DMS79 (cell line): ENCODE measurements at places on chromosomes 16 and 17.

DNA sequence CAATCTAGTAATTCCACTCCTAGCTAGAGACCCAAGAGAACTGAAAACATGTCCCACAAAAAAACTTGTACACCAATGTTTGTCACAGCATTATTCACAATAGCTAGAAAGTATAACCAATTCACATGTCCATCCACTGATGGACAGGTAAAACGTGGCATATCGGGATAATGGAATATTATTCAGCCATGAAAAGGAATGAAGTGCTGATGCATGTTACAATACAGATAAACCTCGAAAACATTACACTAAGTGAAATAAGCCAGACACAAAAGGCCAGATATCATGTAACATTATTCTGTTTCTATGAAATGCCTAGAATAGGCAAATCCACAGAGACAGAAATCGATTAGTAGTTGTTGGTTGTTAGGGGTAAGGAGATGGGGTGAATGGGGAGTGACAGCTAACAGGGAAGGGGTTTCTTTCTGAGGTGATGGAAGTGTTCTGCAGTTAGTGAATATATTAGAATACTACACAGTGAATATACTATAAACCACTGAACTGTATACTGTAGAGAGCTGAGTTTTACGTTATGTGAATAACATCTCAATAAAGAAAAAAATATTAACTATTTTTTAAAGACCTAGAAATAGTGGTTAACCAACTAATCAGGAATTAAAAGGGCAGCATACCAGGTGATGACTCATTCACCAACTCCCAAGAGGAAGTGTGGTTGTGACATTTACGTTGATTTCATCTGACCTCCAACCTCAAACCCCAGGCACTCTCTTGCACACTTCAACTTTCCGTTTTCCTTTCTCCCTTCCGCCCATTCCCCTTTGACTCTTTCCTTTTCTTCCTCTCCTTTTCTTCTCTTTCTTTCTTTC is 48.6 kb downstream of the GAS7 start:
- no peak for DNase-seq

DNA sequence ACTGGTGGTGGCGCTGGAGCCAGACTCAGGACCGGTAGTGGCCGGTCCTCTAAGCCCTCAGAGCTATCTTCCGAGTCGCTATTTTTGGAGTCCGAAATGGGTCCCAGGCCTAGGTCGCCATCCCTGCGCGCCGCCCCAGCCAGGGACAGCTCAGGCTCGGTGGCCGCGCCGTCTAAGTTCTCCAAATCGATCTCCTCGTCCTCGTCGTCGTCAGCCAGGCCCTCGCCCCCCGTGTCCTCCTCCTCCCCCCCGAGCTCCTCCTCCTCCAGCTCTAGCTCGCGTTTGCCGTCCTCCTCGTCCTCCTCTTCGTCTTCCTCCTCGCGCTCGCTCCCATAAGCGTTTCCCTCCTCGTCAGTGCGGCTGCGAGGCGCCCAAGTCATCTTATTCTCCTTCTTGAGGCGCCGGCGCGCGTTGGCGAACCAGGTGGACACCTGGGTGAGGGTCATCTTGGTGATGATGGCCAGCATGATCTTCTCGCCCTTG is 1.6 kb downstream of the IRX3 start:
- DNase-seq = no peak

DNA sequence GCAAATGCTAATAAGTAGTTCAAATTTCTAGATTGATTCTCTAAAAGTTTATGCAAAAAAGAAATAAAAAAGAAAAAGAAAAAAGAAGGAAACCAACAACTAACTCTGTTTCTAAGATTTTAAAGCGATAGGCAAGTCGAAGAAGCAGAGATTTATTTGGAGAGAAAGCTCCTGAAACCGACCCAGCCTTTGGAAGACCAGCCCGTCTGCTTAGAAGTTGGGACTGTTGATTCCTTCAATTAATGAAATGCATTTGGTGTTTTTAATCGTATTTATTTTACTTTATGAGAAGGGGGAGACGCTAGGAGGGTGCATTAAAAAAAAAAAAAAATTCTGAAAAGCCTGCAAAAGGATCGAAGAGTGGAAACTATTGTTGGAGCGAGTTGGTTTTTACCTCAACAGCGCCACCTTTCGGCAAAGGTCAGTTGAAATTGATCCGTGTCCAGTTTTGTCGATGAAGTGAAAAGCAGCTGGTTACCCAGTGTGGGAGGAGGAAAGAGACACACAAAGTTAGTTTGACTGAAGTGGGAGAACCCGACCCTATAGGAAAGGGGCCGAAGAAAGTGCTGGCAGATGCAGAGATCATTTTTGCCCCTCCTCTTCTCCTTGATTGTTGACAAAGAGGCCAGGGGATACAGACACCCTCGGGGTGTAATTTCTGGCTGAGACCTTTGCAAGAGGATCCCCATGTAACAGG is 1.5 kb upstream of the MAF start:
- peak; percentile 53 for DNase-seq

DNA sequence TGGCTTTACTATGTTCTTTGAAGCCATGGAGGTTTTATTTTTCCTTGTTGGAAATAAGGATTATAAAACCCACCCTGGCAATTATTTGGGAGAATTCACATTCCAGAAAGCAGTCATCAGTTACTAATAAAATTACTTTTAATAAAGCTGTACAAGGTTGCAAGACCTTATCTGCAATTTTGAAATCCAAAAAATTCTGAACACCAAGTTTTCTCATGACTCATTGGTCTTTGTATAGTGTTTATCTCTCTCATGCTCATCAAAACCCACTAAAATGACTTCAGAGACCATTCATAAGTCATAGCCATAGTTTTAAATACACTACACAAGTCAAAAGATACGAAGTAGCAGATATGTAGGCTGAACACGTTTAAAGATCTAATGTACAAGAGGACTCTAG is 6.0 kb upstream of the KRT38 start:
- no peak for DNase-seq

DNA sequence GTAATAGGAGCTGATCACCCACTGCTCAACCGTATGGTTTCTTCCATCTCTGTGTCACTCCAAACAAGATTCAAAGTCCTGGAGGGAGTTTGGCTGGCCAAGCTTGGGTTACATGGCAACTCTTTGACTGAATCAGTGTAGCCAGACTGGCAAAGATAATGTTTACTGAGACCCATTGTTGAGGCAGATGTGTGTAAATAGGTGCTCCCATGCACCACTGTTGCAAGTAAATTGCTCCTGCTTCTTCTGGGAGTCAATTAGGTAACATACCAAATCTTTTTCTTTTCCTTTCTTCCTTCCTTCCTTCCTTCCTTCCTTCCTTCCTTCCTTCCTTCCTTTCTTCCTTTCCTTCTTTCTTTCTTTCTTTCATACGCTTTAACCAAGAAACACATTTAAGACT is 86.3 kb upstream of the DHX40 start:
- no peak for DNase-seq

- no peak for DNase-seq
These were observed 2.2 kb downstream of the PLA2G15 start for GRCh38 chr16:68247400-68247799.

GRCh38 chr17:68509141-68510057 is 2.8 kb upstream of the PRKAR1A start:
- DNase-seq = peak; percentile 10

DNA sequence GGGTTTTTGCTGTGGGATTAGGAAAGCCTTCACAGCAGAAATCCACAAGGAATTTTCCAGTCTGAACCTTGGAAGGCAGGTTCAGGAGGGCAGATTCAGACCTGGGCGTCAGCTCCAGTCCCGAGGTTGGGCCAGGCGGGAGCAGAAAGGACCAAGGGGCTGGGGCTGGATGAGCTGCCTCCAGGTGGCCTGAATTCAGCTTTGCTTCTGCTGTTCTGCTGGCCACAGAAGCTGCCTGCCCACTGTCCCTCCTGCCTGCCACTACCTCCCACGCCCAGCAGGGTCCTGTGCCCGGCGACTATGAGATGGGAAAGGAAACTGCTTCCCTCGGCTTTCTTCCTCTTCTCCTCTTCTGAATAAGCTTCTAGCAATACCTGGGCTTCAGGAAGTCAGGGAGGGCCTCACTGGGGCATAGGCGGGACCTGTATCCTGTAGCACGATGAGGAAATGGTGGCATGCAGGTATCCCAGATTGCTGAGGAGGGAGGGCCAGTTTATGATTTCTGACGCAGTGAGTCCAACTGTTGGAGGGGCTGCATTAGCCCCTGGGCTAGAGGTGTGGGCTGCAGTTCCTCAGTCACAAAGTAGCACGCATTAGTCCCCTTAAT is 18.4 kb downstream of the TBX4 start:
- no peak for DNase-seq

GRCh38 chr17:77437017-77437416 is 296.2 kb downstream of the SEC14L1 start:
- DNase-seq = peak; percentile 81

GRCh38 chr17:66829386-66829864 is 5.5 kb upstream of the CACNG5 start:
- no peak for DNase-seq

- DNase-seq = no peak
These were observed 18.6 kb upstream of the C16orf78 start for GRCh38 chr16:49354991-49355390.

GRCh38 chr17:79942591-79943346 is 92.9 kb downstream of the TBC1D16 start:
- DNase-seq = no peak

GRCh38 chr17:19610879-19611278 is 37.7 kb upstream of the ALDH3A2 start:
- DNase-seq = no peak

- DNase-seq = no peak
These were observed 102.9 kb downstream of the HIC1 start for GRCh38 chr17:2157675-2158395.

DNA sequence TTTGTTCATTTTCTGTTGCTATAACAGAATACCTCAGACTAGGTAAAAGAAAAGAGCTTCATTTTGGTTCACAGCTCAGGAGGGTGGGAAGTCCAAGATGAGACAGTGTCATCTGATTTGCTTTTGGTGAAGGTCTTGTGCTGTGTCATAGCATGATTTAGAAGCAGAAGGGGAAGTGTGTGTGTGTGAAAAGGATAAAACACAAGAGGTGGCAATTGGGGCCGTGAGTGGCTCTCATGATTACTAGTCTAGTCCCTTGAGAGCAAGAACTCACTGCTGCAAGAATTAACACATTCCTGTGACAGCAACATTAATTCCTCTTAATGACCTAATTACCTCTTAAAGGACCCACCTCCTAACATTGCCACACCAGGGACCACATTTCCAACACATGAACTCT is 8.3 kb downstream of the SLC35G3 start:
- DNase-seq = no peak

DNA sequence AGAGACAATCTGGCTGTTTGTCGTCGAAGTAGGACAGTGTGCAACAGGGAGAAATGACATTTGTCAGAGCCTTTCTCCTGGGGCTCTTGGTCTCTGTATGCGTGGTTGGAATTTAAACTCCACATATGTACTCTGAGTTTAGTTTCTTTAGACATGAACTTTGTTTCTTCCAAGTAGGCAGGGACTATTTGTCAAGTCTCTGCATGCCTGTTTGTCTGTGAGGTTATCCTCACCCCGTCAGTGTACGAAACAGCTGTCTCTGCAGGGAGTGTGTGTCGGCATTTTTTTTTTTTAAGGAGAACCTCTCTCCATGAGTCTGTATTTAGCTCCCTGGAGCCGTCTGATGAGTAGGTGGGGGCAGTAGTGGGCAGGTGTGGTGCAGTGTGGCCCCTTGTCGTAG is 29.7 kb downstream of the NDEL1 start:
- DNase-seq = no peak

- DNase-seq = no peak
These were observed 64.6 kb upstream of the IRX3 start for GRCh38 chr16:54351171-54351570.

DNA sequence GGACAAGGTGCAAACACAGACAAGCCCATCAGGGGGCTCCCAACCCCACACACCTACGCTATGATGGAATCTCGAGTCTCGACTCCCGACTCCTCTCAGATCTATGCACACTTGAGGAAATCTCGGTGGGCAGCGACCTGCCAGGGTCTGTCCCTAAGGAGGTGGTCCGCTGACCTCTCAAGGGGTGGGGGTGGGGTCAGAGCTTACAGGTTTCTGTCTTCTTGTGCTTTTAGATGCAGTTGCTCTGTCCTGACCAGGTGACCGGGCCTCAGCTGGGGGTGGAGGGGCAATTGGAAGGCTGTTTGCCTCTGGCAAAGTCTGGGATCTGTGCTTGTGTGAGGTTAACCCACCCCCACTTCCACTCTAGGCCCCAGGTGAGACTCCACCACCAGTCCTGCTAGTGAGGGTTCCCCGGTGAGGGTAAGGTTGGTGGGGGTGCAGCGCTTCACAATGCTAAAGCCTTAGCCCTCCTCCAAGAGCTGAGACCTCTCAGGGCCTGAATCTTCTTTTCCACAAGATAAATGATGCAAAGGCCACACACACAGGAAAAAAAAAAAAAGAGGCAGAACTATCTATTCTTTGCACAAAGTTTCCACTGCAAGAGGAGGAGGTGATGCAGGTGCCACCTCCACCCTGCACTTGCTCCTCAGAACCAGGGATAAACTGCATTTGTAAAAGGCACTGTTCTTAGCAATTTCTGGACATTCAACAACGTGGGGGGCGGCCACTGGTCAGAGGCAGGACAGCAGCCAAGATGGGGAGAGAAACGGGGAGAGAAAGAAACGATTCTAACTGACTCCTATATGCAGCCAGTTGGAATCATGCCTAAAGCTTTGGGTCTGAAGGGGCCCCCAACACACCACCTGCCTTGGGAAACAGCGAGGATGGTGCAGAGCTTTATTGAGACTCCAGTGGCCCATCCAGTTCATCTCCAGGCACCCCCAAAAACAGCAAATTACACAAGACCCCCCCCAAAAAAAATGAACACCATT is 4.1 kb downstream of the CISD3 start:
- no peak for DNase-seq

- no peak for DNase-seq
These were observed 3.0 kb downstream of the SYNGR3 start for GRCh38 chr16:1992704-1993317.

- no peak for DNase-seq
These were observed 701 bp downstream of the JMJD6 start for GRCh38 chr17:76725580-76726230.

DNA sequence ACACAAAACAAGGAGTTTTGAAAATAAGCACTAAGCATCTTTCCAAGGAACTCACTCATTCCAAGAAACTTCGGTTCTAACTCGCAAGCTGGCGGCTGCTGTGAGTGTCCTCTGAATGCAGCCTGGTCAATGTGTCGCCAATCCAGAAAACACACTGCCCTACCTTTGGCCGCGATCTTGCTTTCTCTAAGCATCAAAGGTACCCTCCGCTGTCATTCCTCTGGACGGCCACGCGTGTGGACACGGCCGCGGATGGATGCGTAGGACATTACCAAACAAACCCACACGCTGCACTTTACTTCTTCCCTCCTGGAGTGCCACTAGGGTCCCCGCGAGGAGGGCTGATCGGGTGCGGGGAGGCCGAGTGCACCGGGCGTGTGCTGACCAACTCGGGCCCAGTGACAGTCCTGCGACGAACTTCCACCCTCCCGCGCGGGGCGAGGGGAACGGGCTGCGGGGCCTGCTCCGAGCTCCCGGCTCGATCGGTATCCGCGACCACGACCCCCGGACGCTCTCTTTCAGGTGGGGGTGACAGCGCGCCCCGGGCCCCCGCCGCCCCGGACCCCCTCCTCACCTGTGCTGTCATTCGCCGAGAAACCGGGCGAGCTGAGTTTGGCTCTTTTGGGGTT is 1.1 kb downstream of the CREBBP start:
- no peak for DNase-seq

GRCh38 chr17:81373536-81374160 is 21.6 kb upstream of the BAHCC1 start:
- DNase-seq = no peak
